ENCODE measurements at places on chromosomes 11 and 22. TPM values are rescaled to one million over a fixed set of nuclear protein-coding genes. Genes with fewer than 3 reads are reported as not detected.

DNA sequence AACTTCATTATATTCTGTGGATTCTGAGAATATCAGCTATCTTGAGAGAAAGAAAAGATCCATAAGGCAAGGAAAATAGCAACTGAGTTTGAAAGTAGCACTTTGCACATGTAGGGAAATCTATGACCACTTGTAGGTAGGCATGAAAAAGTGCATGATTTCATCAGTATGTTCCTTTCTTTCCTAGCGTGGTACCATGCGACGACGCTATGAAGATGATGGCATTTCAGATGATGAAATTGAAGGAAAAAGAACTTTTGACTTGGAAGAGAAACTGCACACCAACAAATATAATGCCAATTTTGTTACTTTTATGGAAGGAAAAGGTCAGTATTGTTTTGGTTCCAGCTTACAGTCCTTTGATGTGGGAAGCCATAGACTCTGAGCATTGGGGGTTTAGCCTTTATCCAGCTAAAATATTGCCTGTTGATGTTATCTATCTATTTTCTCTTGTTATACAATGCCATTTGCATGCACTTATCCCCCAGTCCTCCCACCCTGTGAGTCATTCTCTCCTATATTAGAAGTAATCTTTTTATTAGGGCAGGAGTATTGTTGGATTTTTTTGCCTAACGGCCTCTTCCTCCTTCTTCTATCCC is 60.9 kb downstream of the KDM2A start:
- peak; percentile 7 for DNase-seq

Gene GUCY1A2
- 0.22 TPM for total RNA-seq

DNA sequence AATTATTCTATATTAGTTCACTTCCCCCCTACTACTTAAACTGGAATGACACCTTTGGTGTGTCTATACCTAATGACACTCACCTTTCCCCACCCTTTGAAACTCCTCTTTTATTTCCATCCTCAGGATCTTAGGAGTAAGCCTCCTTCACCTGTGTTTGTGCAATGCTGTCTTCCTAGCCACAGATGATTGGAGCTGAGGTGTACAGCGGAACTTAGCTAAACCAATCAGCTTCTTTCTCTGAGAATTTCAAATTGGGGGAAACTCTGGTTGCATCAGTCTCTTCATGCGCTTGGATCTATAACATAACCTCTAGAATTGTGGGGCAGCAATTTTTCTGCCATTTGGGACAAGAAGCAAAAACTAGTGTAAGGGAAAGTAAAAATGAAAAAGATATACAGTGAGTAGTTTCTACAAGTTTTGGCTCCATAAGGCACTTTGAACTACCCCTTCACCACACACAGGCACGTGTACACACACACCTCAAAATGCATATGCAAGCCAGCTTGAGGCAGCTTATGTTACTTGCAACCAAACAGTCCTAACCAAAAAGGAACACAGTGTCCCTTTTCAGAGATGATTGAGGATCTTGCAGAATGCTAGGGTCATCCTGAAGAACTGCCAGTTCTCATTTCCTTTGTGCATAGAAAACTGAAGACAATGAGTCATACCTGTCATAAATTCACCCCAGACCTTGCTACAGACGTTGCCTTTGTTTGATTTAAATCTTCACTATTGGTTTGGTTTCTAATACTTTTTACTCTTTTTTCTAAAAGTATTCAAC is 36.0 kb upstream of the LDLRAD3 start:
- peak; percentile 90 for DNase-seq

DNA sequence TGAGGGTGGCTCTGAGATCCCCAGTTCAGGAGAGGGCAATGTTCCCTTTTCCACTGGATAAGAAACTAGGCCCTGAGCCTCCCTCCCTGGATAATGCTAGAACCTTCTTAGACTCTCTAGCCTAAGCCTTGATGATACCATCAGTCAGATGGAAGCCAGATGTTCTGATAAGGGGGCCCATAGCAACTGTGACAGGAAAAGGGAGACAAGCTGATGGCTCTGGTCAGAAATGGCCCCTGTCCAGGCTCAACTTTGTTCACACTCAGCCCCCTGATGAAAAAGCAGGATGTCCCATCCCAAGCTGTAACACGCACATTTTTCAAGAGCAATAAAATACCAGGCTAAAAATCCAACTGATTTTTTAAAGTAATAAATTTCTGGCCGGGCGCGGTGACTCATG is 7.2 kb upstream of the OAF start:
- no peak for DNase-seq

GRCh38 chr22:23313791-23314567 is 133.7 kb downstream of the BCR start:
- DNase-seq, result no peak

DNA sequence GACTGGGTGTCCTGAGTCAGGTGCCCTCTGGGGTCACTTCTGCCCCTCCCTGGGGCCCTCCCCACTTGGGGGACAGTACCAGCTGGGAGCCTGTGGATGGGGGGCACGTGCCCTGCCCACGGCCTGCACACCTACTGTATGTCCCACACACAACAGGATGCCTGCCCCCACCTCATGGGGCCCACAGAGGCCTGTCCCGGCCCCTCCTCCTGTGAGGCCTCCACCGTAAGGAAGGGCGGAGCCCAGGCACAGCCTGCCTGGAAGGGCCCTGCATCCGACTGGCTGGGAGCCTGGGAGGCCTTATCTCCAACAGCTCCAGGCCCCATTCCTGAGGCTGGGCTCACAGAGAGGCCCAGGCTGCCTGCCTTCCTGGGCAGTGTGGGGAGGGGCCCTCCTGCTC is 47.8 kb downstream of the BRSK2 start:
- DNase-seq, result no peak

DNA sequence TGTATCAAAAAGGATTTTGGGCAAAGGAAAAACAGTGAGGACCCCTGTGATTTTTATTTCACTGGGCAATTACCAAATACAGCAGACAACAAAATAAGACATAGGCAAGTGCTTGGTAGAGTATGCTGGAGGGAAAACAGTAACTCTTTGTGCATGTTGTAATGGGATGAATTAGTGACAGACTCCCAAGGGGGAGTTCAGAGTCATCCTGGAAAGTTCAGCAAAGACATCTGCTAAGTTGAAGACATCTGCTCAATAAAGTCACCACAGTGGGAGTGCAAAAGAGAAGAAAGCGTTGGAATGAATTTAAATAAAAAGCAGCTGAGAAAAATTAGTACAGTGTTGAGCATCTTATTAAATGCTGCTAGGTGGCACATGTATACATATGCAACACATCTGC is 378.8 kb upstream of the ISX start:
- no peak for DNase-seq

- DNase-seq, result peak; percentile 56
Observed at GRCh38 chr11:27921472-27921871, 186.5 kb downstream of the KIF18A start.

Gene IGLL1
- not detected for total RNA-seq

GRCh38 chr22:37930270-37930951 is 23.0 kb downstream of the C22orf23 start:
- peak; percentile 63 for DNase-seq

GRCh38 chr22:45997077-45997776 is 20.3 kb upstream of the WNT7B start:
- peak; percentile 97 for DNase-seq

DNA sequence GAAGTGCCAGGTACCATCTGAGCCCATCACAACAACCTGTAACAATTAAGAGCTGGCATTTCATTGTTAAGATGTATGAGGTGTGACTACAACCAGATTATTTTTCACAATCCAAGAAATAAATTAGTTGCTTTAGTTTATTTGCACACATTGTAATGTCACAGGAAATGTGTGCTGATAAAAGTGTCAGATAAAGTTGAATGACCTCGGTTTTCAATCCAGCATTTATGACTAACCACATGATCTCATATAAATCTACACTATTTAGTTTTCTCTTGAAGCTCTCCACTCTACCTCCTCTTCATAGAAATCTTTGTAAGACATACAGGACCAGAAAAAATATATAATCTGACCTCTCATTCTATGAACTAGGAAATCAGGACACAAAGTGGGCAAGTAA is 166.2 kb downstream of the PGR start:
- DNase-seq, result peak; percentile 66

DNA sequence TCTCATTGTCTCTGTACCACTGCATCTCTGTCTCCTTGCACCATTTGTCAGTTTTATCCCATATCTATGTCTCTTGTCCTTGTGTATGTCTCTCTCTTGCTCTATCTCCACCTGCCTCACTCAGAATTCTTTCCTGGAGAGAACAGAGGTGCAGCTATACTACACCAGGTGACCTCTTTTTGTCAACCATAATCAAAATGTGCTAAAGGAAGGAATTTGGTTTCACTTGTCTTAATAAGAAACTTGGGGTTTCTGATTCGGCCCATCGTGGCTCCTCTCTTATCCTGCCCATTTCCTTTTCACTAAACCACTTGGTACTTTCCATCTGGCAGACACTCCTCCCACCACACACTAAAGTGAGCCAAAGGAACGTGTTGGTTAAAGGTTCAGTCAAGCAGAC is 2.0 kb upstream of the C11orf42 start:
- DNase-seq, result no peak

DNA sequence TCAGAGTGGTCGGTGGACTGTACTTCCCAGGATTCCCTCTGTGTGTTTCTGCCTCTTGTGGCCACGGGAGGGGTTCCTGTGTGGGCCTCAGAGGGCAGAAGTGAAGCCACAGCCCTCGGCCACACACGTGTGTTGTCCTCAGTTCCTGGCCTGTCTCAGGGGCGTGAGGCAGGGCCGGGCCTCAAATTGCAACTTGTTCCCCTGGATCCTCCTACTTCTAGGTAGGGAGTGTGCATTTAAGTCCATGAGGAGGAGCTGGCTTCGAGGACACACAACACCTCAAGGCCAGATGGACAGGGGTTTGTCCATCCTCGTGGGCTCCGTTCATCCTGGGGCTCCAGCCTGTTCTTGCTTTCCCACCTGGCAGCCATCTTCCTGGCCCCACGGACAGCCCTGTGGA is 573.0 kb downstream of the TBC1D22A start:
- no peak for DNase-seq

Gene DEPDC7
- total RNA-seq, result 0.20 TPM

Data from lung microvascular endothelial cell (primary cell).